ENCODE measurements at places on chromosomes 16 and 17. TPM values are rescaled to one million over a fixed set of nuclear protein-coding genes. Genes with fewer than 3 reads are reported as not detected.

DNA sequence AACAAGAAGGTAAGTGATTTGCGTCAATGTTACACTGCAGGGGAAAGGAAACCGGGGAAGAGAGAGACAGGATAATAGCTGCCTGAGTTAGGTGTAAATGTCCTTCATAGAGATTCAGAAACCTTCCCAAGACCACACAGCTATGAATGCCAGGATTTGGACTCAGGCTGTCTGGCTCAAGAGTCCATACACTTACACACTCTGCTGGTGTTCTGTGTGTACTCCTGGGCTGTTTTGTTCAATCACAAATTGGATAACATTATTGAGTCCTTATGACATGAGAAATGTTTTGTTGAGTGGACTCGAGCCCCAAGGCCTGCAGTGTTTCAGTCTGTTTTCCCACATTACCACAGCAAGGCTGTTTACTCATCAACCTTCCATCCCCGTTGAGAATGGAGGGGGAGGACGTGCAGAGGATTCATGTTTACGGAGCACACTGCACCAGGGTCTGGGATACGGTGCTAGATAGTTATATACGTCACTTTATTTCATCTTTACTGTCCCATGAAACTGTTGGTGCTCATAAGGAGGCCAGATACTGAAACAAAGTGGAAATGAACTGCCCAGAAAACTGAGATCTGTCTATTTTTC is 450.8 kb downstream of the HAPSTR1 start:
- H3K4me1 ChIP-seq, result no peaks in the 10 kb centered on the region
- DNase-seq, result no peak
- no peaks in the 10 kb centered on the region for H3K27me3 ChIP-seq
- no peaks in the 10 kb centered on the region for H3K36me3 ChIP-seq
- H3K27ac ChIP-seq, result no peak overlapping the region

DNA sequence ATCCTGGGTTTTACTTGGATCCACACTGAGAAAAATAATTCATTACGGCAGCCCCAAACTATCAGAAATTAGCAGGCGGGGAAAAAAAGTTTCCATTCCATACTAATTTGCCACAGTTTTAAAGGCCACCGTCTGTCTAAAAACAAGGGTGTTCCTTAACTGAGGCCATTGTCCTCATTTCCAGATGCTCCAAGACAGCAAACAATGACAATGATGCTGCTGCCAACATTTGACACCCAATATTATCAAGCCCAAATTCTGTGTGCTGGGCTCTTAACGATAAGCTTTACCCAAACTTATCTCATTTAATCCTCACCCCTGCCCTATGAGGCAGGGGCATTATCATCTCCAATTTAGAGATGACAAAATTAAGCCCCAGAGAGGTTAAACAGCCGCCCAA is 26.3 kb downstream of the CUEDC1 start:
- H3K27ac ChIP-seq, result no peak overlapping the region
- peaks cover 6% of the 10 kb centered on the region for H3K27me3 ChIP-seq
- no peak overlapping the region for H3K4me3 ChIP-seq
- H3K36me3 ChIP-seq, result no peaks in the 10 kb centered on the region

GRCh38 chr17:53134548-53134947 is 688.2 kb upstream of the KIF2B start:
- H3K36me3 ChIP-seq, result no peaks in the 10 kb centered on the region
- no peaks in the 10 kb centered on the region for H3K27me3 ChIP-seq
- no peak overlapping the region for H3K4me3 ChIP-seq
- H3K27ac ChIP-seq, result no peak overlapping the region

- H3K36me3 ChIP-seq, result peaks cover 5% of the 10 kb centered on the region
- H3K27me3 ChIP-seq, result no peaks in the 10 kb centered on the region
- H3K4me1 ChIP-seq, result peaks cover 38% of the 10 kb centered on the region
Observed at GRCh38 chr16:84700446-84701300, 873 bp downstream of the USP10 start.

DNA sequence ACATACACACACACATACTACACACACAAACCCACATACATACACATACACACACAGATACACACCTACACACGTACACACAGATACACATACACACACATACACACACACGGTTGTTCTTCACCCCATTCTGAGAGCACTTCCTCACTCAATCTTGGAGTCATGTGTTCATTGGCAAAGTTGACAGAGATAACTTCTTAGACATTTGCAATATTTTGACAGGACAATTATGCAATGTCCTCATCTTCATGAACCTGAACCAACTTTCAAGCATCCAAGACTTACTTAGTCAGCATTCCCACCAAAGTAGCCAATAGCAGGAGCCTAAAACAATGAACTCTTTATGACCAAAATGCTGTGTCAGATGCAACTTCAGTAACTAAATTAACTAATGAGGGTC is 77.1 kb upstream of the DNAH17 start:
- H3K27me3 ChIP-seq, result no peaks in the 10 kb centered on the region
- no peak for DNase-seq
- H3K4me1 ChIP-seq, result no peaks in the 10 kb centered on the region

DNA sequence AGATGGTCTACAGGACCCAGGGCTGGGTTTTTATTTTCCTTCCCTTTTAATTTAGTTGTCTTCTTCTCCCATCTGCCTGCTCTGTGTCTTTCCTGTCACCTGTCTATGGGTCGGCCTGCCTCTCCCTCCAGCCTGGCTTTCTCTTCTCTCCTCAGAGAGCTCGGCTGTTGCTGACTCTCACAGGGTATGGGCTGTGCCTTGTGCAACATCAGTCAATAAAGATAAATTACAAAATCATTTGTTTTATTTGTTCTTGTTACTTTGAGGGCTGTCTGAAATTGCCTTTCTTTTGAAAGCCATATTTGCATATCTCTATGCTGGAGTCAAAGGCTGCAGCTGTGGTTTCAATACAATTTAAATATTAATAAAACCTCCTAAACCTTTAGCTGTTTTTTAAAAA is 15.6 kb downstream of the RND2 start:
- no peak overlapping the region for H3K27ac ChIP-seq
- H3K4me1 ChIP-seq, result no peaks in the 10 kb centered on the region
- no peak overlapping the region for H3K4me3 ChIP-seq
- no peaks in the 10 kb centered on the region for H3K27me3 ChIP-seq
- peaks cover 9% of the 10 kb centered on the region for H3K36me3 ChIP-seq
- no peak for DNase-seq

DNA sequence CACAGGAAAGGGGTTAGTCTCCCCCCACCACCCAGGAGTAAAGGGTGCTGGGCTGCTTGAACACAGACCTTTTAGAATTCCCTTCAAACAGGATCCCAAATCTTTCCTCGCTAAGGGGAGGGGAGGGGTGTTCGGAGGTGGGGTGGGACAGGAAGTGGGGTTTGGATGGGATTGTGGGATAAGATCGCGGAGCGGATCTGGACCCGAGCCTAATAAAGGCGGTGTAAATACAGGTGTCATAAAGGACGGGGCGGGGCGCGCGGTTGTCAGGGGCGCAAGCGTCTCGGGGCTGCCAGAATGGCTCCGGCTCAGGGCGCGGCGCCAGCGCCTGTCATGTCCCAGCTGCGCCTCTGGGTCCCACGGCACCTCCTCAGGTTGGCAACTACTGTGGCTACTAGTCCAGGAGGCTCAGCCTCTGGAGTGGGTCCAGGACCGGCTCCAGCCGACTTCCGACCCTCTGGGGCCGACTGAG is 59.8 kb upstream of the FBXO47 start:
- H3K4me3 ChIP-seq, result peak overlapping the region; percentile 16
- no peak overlapping the region for H3K27ac ChIP-seq
- H3K36me3 ChIP-seq, result no peaks in the 10 kb centered on the region
- H3K27me3 ChIP-seq, result peaks cover 9% of the 10 kb centered on the region
- H3K4me1 ChIP-seq, result no peaks in the 10 kb centered on the region
- peak; percentile 26 for DNase-seq

ABCA6 gene
- total RNA-seq, result not detected

GRCh38 chr17:82977606-82978005 is 101.8 kb upstream of the METRNL start:
- H3K27ac ChIP-seq, result no peak overlapping the region
- no peaks in the 10 kb centered on the region for H3K27me3 ChIP-seq
- DNase-seq, result no peak

DNA sequence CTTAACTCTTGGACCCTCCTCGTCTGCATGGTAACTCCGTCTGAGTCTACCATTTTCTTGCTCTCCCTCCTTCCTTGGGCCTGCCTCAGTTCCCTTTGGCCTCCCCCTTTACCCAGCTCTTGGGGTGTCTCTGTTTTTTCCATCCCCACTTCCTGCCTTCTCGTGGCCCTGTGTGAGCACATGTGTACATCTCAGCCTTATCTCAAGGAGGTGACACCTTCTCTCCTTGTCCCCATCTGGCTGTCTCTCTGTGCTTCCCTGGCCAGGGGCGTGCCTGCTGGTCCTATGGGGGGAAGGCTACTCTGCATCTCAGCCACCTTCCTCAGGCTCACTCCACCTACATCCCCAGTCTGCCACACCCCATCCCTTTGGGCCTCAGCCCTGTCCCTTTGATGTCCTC is 6.6 kb downstream of the CTF1 start:
- H3K4me1 ChIP-seq, result peaks cover 32% of the 10 kb centered on the region
- H3K27ac ChIP-seq, result peak overlapping the region; percentile 95
- peak overlapping the region; percentile 93 for H3K4me3 ChIP-seq
- H3K36me3 ChIP-seq, result no peaks in the 10 kb centered on the region

GRCh38 chr16:85090181-85090580 is 22.1 kb downstream of the CIBAR2 start:
- peaks cover 3% of the 10 kb centered on the region for H3K36me3 ChIP-seq
- H3K4me3 ChIP-seq, result no peak overlapping the region
- no peak overlapping the region for H3K27ac ChIP-seq
- DNase-seq, result no peak
- no peaks in the 10 kb centered on the region for H3K27me3 ChIP-seq
- peaks cover 10% of the 10 kb centered on the region for H3K4me1 ChIP-seq

GRCh38 chr17:30084788-30085187 is 31.8 kb upstream of the NSRP1 start:
- DNase-seq, result no peak
- H3K27me3 ChIP-seq, result peaks cover 11% of the 10 kb centered on the region
- no peaks in the 10 kb centered on the region for H3K4me1 ChIP-seq
- no peak overlapping the region for H3K4me3 ChIP-seq
- no peak overlapping the region for H3K27ac ChIP-seq

DNA sequence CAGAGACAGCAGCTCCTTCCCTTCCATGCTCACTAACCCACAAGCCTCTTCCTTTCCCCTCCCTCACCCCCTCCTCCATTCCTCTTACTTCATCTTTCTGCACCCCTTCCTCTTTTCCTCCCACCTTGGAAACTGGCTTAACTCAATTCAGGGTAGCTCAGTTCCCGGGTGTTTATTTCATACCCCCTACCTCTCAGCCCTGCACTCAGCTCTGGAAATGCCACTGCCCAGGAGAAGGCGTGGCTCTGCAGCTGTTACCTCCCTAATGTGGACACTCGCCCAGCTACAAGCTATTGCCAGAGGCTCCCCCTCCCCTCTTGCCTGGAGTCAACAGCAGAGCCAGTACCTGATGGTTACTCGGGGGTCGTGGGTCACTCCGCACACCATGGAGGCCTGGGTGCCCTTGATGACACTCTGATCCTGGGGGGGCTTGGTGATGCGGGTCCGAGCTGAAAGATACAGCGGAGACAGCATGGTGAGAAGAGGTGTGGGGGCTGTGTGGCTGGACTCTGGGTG is 118.4 kb upstream of the CDC42EP4 start:
- no peaks in the 10 kb centered on the region for H3K36me3 ChIP-seq
- H3K27ac ChIP-seq, result no peak overlapping the region
- no peak for DNase-seq

DNA sequence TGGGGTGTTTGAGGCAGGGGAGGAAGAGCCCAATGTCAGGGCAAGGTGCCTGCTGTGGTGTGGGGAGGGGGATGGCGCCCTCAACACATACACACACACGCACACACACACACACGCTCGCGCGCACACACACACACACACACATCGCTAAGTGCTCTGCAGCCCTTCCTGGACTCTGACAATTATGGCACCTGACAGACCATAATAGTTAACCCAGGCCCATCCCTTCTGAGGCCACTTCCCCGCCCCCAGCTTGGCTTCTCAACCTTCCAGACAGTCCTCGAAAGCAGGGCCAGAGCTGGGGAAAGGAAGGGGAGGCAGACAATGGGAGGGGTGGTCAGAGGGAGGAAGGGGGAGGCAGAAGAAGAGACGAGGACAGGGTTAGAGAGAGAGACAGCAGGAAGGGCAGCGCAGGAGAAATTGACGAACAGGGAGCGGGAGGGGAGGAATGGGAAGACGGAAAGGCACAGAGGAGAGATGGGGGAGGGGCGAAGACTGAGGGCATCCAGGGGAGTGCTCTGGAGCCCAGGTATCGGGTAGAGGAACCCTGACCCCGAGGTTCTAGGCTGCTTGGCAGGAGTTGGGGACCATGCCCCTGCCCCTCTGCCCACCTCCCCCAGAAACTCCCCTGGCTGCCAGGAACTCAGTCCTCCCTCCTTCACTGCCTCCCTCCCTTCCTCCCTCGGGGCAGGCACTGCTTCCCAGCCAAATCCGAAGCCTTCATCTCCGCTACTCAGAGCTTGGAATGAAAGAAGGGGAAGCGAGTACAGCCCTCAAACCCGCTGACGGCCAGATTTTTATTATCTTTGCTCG is 4.0 kb downstream of the SRCIN1 start:
- no peaks in the 10 kb centered on the region for H3K36me3 ChIP-seq
- H3K27me3 ChIP-seq, result peaks cover 54% of the 10 kb centered on the region
- H3K4me1 ChIP-seq, result peaks cover 2% of the 10 kb centered on the region
- DNase-seq, result no peak

ANKS4B gene
- total RNA-seq, result not detected

DNA sequence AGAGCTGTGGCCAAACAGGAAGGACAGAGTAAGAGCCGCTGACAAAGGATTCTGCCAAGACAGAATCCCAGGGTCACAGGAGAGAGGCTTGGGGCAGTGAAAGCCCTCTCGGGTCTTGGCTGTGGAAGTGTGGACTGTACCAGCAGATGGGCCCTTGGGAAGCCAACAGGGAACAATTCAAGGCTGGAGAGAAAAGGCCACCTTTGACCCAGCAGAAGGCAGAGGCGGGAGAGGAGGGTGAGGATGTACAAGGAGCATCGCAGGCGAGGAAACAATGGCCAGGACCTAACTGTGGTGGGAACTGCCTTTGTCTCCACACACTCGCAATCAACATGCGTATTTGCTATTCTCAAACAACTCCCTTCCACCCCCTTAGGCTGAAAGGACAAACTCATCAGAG is 15.7 kb downstream of the CARHSP1 start:
- no peaks in the 10 kb centered on the region for H3K27me3 ChIP-seq
- H3K27ac ChIP-seq, result peak overlapping the region; percentile 56
- H3K4me1 ChIP-seq, result peaks cover 50% of the 10 kb centered on the region
- no peak overlapping the region for H3K4me3 ChIP-seq

DNA sequence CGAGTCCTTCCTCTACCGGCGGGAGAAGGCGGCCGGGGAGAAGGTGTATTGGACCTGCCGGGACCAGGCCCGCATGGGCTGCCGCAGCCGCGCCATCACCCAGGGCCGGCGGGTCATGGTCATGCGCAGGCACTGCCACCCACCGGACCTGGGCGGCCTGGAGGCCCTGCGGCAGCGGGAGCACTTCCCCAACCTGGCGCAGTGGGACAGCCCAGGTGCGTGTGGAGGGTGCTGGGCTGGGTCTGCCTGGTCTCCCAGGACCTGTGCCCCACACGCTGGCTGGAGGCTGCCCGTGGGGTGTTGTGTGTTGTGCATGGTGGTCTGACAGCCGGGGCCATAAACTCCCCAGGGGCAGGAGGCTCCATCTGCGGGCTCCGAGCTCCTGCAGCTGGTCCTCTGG is 25.4 kb downstream of the FLYWCH1 start:
- H3K4me1 ChIP-seq, result no peaks in the 10 kb centered on the region
- no peak overlapping the region for H3K4me3 ChIP-seq
- H3K36me3 ChIP-seq, result peaks cover 21% of the 10 kb centered on the region
- DNase-seq, result no peak
- H3K27ac ChIP-seq, result no peak overlapping the region
- H3K27me3 ChIP-seq, result no peaks in the 10 kb centered on the region

GRCh38 chr17:13962716-13963240 is 106.5 kb upstream of the COX10 start:
- no peaks in the 10 kb centered on the region for H3K27me3 ChIP-seq
- no peak overlapping the region for H3K4me3 ChIP-seq
- DNase-seq, result no peak
- no peaks in the 10 kb centered on the region for H3K36me3 ChIP-seq
- H3K4me1 ChIP-seq, result peaks cover 7% of the 10 kb centered on the region

KCTD19 gene
- 1.2 TPM for total RNA-seq

NHERF2 gene
- total RNA-seq, result 1.4 TPM
